Esophagus mucosa (tissue), 1 donor: ENCODE measurements at places on chromosomes 6 and 20. TPM values are rescaled to one million over a fixed set of nuclear protein-coding genes. Genes with fewer than 3 reads are reported as not detected.
A peak's percentile ranks its signal among the peaks of the same experiment; 100 is the strongest.

Gene PTK6
- total RNA-seq: 92.7 TPM

DNA sequence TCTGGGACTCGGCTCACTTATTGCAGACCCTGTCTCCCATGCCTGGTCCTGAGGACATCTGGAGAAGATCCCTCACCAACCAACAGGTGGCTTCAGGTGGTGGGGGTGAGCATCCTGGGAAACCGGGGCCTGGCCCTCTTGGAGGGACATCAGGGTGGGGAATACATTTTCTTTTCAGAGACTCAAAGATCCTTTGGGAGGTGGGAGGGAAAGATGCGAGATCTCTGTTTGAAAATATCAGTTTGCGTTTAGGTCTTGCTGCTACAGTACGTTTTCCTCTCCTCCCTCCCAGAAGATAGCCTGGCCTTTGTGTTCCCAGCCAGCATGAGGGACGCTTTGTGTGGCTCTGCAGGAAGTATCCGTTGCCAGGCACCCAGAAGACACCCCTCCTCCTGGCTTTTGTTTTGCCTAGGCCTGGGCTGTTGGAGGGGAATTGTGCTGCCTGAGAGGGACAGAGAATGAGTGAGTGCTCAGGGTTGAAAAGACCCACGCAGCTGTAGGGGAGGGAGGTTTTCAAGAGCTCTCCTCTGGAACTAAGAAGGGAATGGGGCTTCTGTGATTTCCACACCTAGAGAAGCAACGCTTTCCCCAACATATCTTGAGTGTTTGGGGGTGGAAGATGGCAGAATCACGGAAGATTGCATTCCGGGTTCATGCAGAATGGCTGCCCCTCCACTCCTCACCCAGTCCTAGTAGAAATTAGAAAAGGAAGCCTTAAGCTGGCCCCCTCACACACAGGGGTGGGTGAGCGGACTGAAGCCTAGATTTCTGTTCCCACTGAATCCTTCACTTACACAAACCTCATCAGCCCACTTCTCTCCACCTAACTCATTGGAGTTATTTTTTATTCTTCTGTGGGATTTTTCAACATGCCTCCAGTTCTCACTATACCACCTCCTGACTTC, 22.0 kb upstream of the SLC2A12 start:
- ATAC-seq: no peak

- ATAC-seq: peak; percentile 42
These were observed 26.2 kb downstream of the SLCO4A1 start for GRCh38 chr20:62668441-62669027.

GRCh38 chr6:79193971-79194370, 40.5 kb downstream of the HMGN3 start:
- ATAC-seq: no peak

Gene ZBTB12
- 2.0 TPM for total RNA-seq

DNA sequence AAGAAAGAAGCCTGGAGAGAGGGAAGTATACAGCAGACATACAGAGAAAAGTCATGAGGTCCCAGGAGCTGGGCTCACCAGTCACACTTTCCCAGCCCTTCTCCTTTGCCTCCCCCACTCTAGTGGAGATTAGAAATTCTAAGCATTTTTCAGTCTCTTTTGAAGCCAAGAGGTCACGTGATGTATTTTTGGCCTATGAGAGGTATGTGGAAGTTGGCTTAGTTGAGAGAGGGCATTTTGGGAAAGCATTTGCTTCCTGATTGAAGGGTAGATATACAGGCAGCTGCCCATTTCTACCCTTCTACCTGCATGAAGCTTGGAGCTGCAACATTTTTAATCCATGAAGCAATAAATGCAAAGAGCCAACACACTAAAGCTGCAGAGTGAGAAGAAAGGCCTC, 106.0 kb upstream of the TNFAIP3 start:
- ATAC-seq: no peak

DNA sequence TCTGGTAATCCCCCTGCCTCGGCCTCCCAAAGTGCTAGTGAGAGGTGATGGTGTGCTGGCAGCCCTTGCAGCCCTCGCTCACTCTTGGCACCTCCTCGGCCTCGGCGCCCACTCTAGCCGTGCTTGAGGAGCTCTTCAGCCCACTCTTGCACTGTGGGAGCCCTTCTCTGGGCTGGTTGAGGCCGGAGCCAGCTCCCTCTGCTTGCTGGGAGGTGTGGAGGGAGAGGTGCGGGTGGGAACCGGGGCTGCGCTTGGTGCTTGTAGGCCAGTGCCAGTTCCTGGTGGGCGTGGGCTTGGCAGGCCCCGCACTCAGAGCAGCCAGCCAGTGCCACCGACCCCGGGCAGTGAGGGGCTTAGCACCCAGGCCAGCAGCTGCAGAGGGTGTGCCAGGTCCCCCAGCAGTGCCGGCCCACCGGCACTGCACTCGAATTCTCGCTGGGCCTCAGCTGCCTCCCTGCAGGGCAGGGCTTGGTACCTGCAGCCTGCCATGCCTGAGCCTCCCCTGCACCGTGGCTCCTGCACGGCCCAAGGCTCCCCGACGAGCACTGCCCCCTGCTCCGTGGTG, 189.0 kb upstream of the ASCC3 start:
- ATAC-seq: no peak

Gene RAB44
- 0.36 TPM for total RNA-seq
